ENCODE measurements at places on chromosomes 1 and 21. TPM values are rescaled to one million over a fixed set of nuclear protein-coding genes. Genes with fewer than 3 reads are reported as not detected.

DNA sequence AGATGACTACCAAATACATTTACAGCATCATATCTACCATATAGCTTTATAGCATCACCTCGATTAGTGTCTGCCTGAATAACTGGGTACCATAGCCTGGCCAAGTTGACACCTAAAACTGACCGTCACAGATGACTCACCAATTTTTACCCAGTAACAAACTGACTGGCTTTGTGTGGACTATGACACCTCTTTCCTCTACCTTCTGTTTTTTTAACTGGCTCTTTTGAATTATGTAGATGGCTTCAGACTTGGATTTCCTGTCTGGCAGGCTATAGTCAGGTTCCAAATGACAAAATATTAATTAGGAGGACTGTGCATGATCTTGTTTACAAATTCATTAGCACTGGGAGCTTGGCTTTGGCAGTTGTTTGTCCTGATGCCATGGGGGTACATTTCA is 360.3 kb downstream of the TGFB2 start:
- no peak overlapping the region for H3K27ac ChIP-seq
- H3K36me3 ChIP-seq, result no peaks in the 10 kb centered on the region
- H3K27me3 ChIP-seq, result no peaks in the 10 kb centered on the region
- no peak for DNase-seq
- H3K4me1 ChIP-seq, result no peaks in the 10 kb centered on the region

GRCh38 chr1:2786329-2787162 is 14.9 kb downstream of the TTC34 start:
- no peak overlapping the region for H3K4me3 ChIP-seq
- peak; percentile 68 for DNase-seq
- H3K4me1 ChIP-seq, result no peaks in the 10 kb centered on the region
- no peak overlapping the region for H3K27ac ChIP-seq
- no peaks in the 10 kb centered on the region for H3K36me3 ChIP-seq
- H3K27me3 ChIP-seq, result peaks cover 34% of the 10 kb centered on the region

GRCh38 chr1:33867684-33868083 is 3.8 kb downstream of the HMGB4 start:
- no peaks in the 10 kb centered on the region for H3K4me1 ChIP-seq
- no peaks in the 10 kb centered on the region for H3K27me3 ChIP-seq
- no peak overlapping the region for H3K27ac ChIP-seq
- H3K4me3 ChIP-seq, result no peak overlapping the region

DNA sequence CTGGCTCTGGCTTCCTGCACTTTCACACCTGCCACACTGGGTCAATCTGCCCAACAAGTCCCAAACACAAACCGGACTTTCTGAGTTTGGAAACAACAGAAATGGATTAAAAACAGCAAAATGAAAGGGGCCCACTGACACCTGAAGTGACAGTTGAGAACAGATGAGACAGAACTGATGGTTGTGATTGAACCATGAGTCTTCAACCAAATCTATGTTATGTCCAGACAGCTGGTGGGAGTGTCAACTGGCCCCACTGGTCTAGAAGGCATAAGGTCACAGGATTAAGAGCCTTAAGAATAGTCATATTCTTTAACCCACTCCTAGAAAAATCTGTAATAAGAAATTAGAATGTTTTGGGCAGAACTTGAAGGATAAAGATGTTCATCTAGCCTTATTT is 13.0 kb upstream of the ATP13A2 start:
- H3K36me3 ChIP-seq, result peaks cover 90% of the 10 kb centered on the region
- no peak overlapping the region for H3K4me3 ChIP-seq
- no peak overlapping the region for H3K27ac ChIP-seq
- no peaks in the 10 kb centered on the region for H3K27me3 ChIP-seq
- H3K4me1 ChIP-seq, result no peaks in the 10 kb centered on the region
- DNase-seq, result no peak

The PRRX1 gene
- 23.4 TPM for total RNA-seq

DNA sequence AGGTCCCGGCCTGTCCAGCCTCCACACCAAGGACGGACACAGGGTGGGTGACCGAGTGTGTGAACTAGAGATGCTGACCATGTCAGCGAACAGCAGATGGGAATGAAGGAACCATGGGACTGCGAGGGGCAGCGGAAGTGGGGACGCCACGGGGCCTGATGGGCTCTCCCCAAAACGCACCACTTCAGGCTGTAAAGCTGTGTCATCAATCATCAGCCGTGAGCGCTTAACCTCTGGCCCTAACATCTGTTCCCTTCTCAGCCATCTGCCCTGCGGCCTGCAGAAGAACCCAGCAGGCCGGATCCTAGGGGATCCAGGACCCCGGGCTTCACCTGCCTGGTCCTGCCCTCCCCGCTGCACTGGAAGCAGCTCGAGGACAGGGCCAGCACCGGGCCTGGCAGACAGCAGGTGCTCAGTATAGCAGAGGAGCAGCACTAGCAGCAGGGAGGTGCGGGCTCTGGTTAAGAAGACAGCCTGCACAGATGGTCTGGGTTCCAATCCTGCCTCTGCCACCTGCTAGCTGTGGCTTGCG is 58.7 kb downstream of the DMRTB1 start:
- no peaks in the 10 kb centered on the region for H3K4me1 ChIP-seq
- no peaks in the 10 kb centered on the region for H3K27me3 ChIP-seq
- H3K36me3 ChIP-seq, result no peaks in the 10 kb centered on the region
- H3K4me3 ChIP-seq, result no peak overlapping the region
- DNase-seq, result no peak

GRCh38 chr1:15180945-15181523 is 27.5 kb downstream of the TMEM51 start:
- no peak overlapping the region for H3K27ac ChIP-seq
- H3K4me3 ChIP-seq, result no peak overlapping the region
- no peaks in the 10 kb centered on the region for H3K36me3 ChIP-seq
- H3K27me3 ChIP-seq, result no peaks in the 10 kb centered on the region

DNA sequence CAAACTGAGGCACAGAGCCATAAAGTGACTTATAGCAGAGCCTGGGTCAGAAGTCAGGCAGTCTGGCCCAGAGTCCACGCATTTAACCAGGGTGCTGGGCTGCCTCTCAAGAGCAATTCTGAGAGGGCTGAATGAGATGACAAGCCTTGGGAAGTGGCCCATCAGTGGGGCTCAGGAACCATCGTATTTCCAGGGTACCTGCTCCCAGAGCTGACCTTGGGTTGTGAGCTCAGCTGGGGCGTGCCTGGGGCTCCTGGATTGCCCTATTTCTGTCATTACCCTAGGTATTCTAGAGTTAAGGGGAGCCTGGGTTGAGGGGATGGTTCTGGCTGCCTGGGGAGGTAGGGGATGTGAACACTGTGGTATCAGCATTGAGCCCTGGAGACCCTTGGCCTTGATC is 49.4 kb downstream of the LGR6 start:
- no peak for DNase-seq
- no peaks in the 10 kb centered on the region for H3K27me3 ChIP-seq
- no peak overlapping the region for H3K4me3 ChIP-seq
- no peak overlapping the region for H3K27ac ChIP-seq
- peaks cover 4% of the 10 kb centered on the region for H3K4me1 ChIP-seq

GRCh38 chr1:180945551-180945950 is 32.9 kb downstream of the KIAA1614 start:
- H3K27me3 ChIP-seq, result no peaks in the 10 kb centered on the region
- H3K27ac ChIP-seq, result no peak overlapping the region
- DNase-seq, result no peak
- H3K4me3 ChIP-seq, result no peak overlapping the region

Measured in adrenal gland (tissue), 19 donors.